ENCODE measurements at places on chromosomes 2 and 18.

GRCh38 chr18:63237881-63238692, 81.5 kb downstream of the BCL2 start:
- no peak for DNase-seq

DNA sequence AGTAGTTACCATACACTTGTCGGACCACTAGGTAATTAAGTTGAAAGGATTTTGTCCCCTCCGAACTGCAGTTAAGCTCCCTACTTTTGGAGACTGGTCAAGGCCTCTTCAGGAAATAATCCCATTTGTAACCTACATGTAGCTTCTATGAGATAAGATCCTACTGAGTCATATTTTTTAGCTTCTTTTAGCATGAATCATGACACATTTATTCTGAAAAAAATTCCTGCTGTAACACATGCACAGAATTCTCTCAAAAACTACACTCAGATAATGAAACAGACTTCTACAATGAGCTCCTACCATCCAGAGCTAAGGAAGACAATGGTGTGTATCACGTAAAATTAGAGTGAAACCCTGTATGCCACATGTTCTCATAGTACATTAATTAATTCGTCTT, 100.7 kb upstream of the CCDC195 start:
- DNase-seq = no peak

- no peak for DNase-seq
These were observed 27.4 kb upstream of the MBOAT2 start for GRCh38 chr2:9030841-9031240.

- DNase-seq = no peak
These were observed 1.8 kb downstream of the DTNB start for GRCh38 chr2:25671622-25672021.

DNA sequence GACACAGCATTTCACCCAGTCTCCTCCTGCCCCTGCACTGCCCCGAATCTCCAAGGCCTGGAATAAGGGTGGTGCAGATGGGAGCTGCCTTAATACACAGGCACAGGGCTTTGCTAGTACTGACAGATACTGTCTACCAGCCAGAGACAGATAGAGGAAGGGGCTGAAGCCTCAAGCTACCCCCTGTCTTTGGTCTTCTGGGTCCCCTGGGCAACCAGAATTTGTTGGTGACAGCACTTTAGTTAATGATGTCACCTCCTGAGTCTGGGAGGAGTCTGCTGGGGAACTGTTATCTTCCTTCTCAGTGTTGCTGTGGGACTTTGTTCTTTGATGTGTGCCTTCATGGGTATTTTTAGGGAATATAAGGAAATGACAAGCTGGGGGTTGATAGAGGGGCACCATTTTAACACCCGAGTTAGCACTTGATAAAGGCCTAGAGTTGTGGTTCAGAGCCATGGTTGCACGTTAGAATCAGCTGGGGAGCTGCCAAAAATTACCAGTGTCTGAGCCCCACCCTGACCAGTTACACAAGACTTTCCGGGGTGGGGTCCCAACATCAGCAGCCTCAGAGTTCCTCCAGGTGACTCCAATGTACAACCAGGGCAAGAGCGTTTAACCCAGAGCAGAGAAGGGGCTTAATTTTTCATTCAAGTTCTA, 136.8 kb downstream of the SMAD7 start:
- no peak for DNase-seq

DNA sequence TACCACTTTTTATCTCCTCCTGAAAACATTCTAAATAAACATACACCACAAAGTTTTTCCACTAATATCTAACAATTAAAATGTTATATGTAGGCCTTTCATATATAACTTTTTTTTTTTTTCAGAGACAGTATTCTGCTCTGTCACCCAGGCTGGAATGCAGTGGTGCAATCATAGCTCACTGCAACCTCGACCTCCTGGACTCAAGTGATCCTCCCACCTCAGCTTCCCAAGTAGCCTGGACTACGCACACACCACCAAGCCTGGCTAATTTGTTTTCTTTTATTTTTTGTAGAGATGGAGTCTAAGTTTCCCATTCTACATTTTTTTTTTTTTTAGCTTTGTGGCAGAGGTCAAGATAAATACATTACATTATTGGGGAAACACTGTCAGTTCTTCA, 1612.6 kb upstream of the NXPH2 start:
- no peak for DNase-seq

DNA sequence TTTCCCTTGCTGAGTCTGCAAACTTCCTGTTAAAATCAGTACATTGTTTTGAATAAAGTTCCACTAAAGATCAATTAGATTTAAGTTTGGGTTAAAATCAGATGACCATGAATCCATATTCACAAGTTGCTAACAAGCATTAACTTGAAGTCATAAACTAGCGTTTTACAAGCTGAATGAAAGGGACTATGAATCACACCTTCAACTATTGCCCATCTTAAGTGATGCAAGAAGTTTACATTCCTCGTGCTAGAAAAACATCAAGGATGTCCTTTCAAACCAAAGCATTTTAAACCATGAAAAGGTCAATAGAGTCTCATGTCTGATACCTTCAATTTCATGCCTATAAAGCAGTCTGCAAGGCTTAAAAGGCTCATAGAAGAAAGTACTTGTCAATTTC, 257.2 kb upstream of the SYT4 start:
- DNase-seq = no peak

DNA sequence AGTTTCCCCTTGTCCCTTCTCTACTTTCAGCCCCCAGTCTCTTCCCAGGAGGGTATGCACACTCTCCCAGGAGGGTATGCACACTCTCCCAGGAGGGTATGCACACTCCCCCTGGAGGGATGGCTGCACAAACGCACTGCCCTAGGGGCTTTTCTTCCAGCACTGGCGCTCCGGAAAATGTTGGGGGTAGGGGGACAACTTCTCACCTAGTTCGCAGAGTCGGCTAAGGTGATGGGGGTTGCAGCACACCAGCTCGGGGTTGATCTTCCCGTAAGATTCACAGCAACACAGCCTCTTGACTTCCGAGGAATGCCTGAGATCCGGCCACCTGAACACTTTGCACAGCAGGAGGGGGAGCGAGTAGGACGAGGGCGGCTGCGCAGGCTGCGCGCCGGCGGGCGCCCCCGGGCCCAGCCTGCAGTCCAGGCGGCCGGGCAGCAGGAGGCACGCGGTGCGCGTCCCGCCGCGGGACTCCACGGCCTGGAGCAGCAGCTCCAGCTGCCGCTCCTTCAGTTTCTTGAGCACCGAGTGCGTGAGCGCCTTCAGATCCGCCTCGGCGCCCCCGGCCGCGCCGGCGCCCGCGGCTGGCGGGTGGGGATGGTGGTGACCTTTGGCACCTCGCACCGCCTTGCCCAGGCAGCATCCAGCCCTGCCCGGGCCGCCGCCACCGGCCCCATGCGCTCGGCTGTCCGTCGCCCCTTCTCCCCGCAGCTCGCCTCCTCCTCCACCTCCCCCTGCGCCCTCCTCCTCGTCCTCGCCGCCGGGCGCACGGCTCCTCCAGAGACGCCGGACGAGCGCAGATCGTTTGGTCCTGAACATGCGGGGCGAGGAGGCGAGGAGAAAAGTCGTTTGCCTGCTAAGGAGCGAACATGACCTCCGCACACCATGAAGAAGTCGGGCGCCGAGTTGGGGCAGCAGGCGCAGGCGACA, 894 bp downstream of the SMAD7 start:
- DNase-seq = no peak

GRCh38 chr2:189013031-189013430, 38.9 kb downstream of the COL3A1 start:
- DNase-seq = no peak

DNA sequence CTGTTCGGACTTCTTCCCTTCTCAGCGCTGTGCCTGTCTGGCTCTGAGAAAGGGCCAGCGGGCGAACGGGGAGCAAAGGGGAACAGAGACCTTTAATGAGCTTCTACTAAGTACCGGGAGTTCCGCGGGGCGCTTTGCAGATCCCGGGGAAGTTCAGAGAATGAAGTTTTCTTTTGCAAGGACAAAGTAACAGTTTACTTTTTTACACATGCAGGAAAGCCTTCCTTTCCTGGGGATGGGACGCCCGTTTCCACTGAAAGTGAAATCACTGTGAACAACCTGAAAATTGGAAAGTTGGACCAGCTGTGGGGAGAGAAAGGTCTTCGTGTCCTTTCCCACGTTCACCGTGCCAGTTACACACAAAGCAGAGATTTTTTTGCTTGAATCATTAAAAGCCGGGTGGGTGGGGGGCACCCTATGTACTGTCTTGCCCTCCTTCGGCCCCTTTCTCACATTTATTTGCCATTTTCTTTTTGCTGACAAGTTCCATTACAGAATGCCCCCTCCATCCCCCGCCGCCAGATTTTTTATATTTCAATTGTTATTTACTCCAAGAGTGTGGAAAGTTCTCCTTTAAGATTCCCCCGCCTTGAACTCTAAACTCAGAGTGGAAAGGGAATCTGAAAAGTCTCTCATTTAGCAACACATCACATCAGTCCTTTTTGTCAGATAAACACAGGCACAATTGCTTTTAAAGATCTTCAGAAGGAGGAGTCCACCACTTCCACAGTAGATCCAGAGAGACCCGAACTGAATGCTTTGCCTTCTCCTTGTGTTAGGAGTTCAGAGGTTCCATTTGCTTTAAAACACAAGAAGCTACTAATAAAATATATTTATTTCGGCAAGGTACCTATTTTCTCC, 1.1 kb upstream of the FN1 start:
- peak; percentile 4 for DNase-seq

GRCh38 chr2:161063946-161064306, 96.3 kb upstream of the TANK start:
- DNase-seq = no peak

GRCh38 chr2:13877571-13877970, 754.9 kb upstream of the LRATD1 start:
- DNase-seq = no peak

GRCh38 chr2:2694746-2695145, 363.7 kb upstream of the MYT1L start:
- DNase-seq = no peak

GRCh38 chr2:209463226-209463625, 39.4 kb downstream of the MAP2 start:
- no peak for DNase-seq

DNA sequence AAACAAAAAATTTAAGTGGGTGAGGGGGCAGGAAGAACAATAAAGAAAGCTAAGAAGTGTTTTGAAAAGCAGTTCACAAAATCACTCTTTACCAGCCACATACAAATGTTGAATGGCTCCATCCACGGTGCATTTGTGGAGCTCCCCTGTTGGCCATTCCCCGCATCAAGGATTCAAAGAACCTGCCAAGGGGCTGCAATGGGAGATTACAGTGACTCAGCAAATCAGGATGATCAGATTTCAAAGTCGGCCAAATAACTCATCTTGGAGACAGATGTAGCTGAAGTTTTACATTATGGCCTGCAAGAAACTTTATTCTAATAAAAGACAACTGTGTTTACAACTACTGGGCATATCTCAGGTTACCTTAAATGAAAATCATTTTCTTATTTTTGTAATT, 26.9 kb downstream of the COL4A3 start:
- DNase-seq = no peak

DNA sequence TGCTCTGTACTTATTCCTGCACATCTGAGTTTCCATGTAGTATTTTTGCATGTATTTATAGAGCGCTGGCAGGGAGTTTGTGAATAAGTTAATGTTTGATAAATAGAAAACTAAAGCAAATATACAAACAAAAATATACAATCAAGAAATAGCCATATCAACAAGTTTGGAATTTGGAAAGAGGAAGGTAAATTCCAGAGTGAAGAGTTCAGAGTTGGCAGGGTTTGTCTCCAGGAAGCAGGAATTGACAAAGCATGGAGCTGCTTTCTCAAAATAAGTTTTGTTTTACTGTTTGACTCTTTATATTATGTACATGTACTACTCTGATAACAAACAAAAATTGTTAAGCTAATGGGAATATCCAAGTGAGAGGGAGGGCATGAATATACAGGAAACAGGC, 80.3 kb downstream of the SPOPL start:
- no peak for DNase-seq

DNA sequence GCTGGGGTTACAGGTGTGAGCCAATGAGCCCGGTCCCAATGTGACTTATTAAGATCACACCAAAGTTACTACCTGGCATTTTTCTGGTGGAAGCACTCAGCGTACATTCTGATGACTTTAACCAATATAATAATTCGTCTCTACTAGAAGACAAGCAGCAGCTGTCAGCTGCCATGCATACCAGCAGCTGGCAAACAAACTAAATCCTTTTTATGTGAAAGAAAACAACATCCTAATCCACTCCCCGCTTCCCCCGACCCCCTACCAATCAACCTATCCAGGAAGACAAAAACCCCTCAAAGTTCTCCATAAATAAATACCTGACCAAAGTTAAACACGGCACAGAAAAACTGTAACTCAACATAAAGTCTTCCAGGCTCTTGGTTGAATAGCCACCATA, 42.1 kb downstream of the GPR155 start:
- DNase-seq = no peak
